ENCODE measurements at places on chromosomes 12 and 14.

DNA sequence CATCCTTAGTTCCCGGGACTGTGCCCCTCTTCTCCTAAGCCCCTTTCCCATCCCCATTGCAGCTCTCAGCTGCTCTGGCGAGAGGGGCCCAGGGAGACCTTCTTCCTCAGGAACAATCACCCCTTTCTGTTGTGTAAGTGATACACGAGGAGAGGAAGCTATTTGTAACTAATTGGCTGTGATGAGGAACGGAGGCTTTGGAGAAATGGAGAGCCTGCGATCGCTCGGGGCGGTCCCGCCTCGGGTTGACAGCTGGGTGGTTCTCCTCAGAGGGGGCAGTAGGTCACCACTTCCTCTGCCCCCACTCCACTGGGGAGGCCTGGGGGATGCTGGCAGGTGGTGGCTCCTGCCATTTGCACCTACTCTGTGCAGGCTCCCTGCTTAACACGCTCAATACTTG lies 6.6 kb upstream of the PGF start:
- no peak for DNase-seq

DNA sequence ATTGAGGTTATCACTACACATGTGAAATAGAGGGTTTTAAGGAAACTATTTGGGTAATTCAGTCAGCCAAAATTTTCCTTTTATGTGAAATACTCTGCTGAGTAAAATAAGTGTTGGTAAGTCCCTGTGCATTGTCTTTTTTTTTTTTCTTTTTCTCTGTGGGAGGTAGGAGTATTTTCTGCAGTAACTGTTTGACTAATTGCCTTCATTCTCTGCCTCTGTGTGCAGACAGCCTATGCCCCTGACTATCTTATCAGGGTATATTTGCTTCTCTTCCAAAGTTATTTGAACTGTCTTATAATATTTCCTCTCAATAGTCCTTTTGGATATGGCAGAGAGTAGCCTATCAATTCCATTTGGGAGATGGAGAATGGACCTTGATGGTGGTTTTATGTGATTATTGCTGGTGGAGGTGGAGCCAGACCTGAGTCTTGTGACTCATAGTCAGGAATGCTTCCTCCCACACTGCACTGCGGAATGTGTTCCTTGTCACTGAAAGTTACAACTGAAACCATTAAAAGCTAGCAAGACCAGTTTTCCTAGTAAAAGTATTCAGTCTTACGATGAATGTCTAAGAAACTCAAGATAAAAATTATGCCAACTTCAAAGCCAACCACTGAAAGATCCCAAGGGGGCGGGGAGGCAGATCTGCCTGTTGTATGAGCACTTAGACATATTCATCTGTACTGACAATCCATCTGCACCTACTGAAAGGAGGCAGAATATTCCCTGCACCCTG lies 40.9 kb upstream of the STXBP6 start:
- DNase-seq, result no peak

DNA sequence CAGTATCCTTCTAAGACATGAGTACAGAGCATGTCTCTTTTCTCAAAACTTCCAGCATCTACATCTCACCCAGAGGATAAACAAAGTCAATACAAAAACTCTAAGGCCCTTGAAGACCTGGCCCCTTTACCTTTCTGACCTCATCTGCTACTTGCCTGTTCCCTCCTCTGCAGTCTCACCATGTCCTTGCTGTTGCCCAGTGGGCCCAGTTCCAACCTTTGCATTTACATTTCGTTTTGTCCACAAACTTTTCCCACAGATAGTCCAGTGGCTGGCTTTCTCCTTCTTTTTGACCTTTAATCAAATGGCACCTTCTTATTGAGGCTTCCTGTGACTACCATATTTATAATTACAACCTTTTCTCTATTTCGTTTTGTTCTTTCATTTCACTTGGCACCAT lies 1.6 kb downstream of the IRAK4 start:
- DNase-seq, result no peak

DNA sequence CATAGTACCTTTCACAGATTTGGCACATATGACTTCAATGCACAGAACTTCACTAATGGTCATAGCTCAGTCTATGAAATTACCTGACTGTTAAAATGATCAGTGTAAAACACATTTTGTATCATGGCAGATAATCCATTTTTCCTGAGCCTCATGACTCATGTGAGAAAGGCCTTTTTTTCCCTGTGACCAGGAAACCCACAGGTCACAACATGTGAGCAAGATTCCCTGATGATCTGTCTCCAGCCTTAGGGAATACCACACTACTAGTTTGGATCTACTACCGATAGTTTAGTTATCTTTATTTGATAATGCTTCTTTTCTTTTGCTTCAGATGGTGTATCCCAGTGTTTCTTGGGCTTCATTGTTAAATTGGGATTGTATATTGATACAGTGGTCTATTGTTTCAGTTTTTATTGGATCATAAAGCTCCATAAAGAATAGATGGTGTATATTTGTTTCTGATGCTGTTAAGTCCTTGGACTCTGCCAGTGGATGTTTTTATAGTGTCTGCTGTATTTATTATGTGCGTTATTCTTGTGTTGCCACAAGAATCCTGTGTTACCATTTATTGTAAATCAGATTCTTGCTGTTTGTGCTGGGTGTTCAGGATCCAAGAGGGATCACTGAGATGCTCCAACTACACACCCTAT lies 248.7 kb upstream of the PELI2 start:
- DNase-seq, result no peak

- no peak for DNase-seq
These were observed 21.9 kb downstream of the YBX3 start for GRCh38 chr12:10701131-10701681.

DNA sequence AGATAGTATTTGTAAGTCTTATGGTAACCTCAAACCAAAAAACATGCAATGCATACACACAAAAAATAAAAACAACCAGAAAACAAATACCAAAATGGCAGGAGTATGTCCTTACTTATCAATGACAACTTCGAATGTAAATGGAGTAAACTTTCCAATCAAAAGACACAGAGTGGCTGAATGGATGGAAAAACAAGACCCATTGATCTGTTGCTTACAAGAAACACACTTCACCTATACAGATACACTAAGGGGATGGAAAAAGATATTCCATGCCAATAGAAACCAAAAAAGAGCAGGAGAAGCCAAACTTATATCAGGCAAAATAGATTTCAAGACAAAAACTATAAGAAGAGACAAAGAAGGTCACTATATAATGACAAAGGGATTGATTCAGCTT lies 8.7 kb upstream of the DCAF5 start:
- no peak for DNase-seq

All from 8988T (cell line).